ENCODE measurements at places on chromosomes 5 and 9. TPM values are rescaled to one million over a fixed set of nuclear protein-coding genes. Genes with fewer than 3 reads are reported as not detected.

GBA2 gene
- total RNA-seq: 36.6 TPM

IL4 gene
- not detected for total RNA-seq

SLC34A3 gene
- under 0.01 TPM for total RNA-seq

TTLL11 gene
- 5.2 TPM for total RNA-seq

SYK gene
- total RNA-seq: 28.4 TPM

Data from nasal cavity respiratory epithelium epithelial cell of viscerocranial mucosa (primary cell).